ENCODE measurements at places on chromosomes 2 and 18.

DNA sequence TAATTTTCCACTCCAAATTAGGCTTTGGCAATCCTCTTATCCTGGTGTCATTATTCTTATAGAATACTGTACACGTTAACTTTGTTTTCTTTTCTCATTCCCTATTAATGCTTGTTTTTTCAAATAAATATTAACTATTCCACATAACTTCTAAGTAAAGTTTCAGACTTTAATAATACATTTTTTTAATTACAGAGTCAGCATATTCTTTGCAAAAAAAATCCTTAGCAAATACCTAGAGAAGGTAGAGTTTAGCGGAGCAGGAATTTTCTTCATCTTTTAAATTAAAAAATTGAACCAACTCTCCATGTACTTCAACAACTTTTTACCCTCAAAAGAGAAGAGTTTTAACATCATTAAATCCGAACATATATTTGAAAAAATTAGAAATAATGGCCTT, 45.2 kb downstream of the RPRM start:
- DNase-seq: no peak

DNA sequence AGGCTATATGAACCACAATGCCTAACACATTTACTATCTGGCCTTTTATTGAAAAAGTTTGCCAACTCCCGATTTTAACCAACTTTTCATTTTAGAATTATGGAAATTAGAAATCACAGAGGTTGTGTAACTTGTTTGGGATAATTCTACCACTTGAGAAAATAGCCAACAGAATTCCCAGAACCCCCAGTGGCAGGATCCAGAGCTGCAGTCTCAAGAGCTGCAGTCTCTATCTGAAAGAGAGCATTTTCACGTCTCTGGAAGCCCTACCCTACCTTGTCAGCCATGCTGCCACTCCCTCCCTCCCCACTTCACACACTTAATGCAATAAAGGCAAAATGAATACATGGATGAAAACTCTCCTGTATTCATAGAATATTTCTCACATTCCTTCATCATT, 23.4 kb upstream of the TSPYL6 start:
- DNase-seq: no peak

GRCh38 chr2:41878716-41879234, 169.0 kb upstream of the PKDCC start:
- no peak for DNase-seq

DNA sequence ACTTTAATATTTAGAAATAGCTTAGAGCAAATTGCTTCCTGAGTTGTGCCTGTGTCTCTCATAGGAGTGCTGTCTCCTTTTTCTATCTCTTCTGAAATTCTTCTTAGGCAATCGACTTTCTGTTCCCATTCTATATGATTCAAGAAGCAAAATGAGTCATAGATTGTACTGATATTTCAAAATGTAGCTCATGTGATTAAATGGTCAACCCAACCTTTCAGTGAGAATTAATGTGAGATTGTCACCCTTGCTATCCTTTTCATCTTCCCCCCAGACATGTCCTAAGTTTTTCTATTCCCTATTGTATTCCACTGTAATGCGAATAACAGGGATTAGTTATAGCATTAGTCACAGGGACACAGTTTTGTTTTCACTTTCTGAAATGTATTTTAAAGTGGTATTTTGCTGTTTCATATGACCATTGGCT, 413.6 kb downstream of the THSD7B start:
- DNase-seq: peak; percentile 23

GRCh38 chr18:2901423-2901985, 54.7 kb downstream of the EMILIN2 start:
- no peak for DNase-seq
